ENCODE measurements at places on chromosomes 7 and 10.

- H3K4me1 ChIP-seq = no peaks in the 10 kb centered on the region
- no peak for DNase-seq
- H3K27ac ChIP-seq = no peak overlapping the region
- H3K4me3 ChIP-seq = no peak overlapping the region
- no peaks in the 10 kb centered on the region for H3K36me3 ChIP-seq
These were observed 47.6 kb downstream of the POT1 start for GRCh38 chr7:124881981-124882380.

- H3K4me3 ChIP-seq = no peak overlapping the region
- no peaks in the 10 kb centered on the region for H3K27me3 ChIP-seq
- H3K4me1 ChIP-seq = no peaks in the 10 kb centered on the region
- no peak overlapping the region for H3K27ac ChIP-seq
These were observed 95.3 kb upstream of the MAGI2 start for GRCh38 chr7:79548727-79549126.

DNA sequence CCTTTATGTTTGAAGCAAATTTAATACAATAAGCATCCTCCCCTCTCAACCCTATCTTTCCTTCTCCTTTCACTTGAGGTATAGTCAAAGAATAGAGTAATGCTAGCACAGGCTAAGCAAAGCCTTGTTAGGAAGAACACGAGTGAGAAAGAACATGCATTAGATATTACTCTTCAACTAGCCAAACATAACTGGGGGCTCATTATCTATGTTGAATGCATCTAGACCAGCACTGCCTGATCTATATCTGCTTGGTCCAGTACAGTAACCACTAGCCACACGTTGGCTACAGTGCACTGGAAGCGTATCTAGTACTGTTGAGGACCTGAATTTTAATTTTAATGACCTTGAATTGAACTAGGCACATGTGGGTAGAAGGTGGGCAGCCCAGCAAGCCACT lies 21.0 kb downstream of the SFMBT2 start:
- H3K4me1 ChIP-seq = no peaks in the 10 kb centered on the region
- no peak for DNase-seq
- H3K4me3 ChIP-seq = no peak overlapping the region
- no peak overlapping the region for H3K27ac ChIP-seq
- no peaks in the 10 kb centered on the region for H3K27me3 ChIP-seq

- no peaks in the 10 kb centered on the region for H3K4me1 ChIP-seq
- no peaks in the 10 kb centered on the region for H3K36me3 ChIP-seq
- peak; percentile 81 for DNase-seq
- H3K27me3 ChIP-seq = no peaks in the 10 kb centered on the region
- H3K27ac ChIP-seq = peak overlapping the region; percentile 8
These were observed 33.3 kb upstream of the MNX1 start for GRCh38 chr7:157043745-157044144.

DNA sequence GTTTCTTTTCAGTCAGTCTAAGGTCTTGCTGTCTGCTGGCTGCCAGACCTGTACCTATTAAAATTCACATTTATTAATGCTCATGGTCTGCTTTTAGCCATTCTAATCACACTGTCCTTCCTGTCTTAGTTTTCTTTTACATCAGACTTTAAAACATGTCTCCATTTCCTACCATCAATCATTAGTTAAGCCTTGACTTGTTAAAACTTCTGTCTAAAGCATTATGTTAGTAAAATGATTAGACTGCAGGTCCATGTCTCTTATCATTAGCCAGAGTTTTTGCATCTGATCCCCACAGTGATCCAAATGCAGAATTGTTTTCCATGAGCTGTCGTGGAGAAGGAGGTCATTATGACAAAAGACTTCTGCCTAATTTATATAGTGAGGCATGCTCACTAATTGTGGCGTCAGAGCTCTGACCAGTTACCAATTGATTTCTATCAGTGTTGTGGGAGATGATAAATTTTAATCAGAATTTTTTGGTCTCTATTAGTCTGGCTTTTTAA lies 226.5 kb downstream of the DKK1 start:
- H3K36me3 ChIP-seq = no peaks in the 10 kb centered on the region
- no peaks in the 10 kb centered on the region for H3K27me3 ChIP-seq
- no peaks in the 10 kb centered on the region for H3K4me1 ChIP-seq
- no peak overlapping the region for H3K27ac ChIP-seq

DNA sequence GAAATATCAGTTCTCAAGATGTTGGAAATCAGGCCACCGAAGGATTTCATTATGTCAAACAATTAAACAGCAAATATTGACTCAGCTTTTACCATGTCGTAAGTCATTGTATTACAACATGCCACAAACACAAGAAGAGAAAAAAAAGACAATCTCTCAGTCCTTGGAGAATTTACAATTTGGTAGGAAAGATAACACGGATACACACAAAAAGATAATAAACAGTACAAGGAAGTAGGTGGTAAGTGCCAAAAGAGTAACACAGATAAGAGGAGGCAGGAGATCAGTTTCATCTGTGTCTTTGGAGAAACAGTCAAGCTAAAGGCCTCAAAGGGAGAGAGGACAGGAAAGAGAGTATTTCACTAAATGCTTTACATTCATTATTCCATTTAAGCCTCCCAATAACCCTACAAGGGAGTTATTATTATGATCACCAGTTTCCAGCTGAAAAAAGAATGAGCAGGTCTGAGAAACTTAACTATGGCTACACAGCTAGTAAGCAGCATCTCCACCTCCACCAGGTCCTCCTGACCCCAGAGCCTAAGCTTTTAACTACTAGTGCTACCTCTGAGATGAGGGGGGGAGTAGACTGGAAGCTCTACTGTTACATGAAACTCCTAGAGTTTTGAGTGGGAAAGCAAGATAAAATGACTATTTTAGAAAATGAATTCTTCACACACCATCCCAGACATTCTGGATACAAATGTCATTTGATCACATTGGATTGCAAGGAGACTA lies 13.9 kb upstream of the DNAJC1 start:
- H3K4me3 ChIP-seq = no peak overlapping the region
- no peak overlapping the region for H3K27ac ChIP-seq
- no peaks in the 10 kb centered on the region for H3K27me3 ChIP-seq
- DNase-seq = no peak
- no peaks in the 10 kb centered on the region for H3K36me3 ChIP-seq

DNA sequence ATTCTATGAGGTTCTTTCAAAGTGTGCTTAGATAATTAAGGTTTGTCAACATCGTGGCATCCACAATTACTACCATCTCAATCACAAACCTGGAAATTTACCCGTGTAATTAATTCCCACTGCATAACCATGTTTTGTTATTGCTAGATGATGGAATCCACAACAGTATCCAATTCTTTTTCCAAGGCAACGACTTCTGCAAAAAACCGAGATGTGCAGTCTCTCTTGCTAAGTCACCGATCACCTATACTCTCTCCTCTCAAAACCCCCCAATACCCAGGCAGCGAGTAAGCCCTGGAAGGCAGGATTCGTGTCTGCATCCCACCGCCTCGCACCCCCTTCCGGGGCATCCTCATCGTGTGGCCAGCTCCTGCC lies 678 bp upstream of the EIF4H start:
- H3K27me3 ChIP-seq = no peaks in the 10 kb centered on the region
- peak overlapping the region; percentile 97 for H3K4me3 ChIP-seq
- H3K4me1 ChIP-seq = peaks cover 46% of the 10 kb centered on the region

GRCh38 chr7:24403557-24403956 lies 119.6 kb downstream of the NPY start:
- no peaks in the 10 kb centered on the region for H3K27me3 ChIP-seq
- H3K36me3 ChIP-seq = no peaks in the 10 kb centered on the region
- H3K27ac ChIP-seq = no peak overlapping the region
- H3K4me1 ChIP-seq = no peaks in the 10 kb centered on the region
- H3K4me3 ChIP-seq = no peak overlapping the region

DNA sequence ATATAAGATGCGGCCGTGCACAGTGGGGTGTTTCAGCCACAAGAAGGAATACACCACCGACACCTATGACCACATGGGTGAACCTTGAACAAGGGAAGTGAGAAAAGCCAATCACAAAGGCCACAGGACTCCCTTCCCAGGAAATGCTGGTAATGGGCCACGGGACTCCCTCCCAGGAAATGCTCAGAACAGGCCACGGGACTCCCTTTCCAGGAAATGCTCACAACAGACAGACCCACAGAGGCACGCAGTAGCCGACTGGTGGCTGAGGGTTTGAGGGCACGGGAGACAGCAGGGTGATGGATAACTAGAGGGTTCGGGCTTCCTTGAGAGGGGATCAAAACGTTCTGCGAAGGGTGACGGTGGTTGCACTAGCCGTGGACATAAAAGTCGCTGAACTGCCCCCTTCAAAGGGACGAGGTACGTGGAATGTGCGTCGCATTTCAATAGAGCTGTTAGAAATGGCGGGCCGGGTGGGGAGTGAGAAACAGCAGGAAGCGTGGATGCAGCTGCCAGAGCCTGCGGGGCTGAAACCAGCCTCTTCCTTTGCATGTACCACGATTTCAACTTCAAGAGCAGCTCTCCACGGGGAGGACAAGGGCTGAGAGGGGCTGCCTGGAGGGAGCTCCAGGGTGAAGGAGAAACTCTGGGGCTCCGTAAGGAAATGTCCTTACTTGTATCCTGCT lies 274.0 kb downstream of the ELFN1 start:
- DNase-seq = no peak
- H3K27me3 ChIP-seq = no peaks in the 10 kb centered on the region
- no peak overlapping the region for H3K27ac ChIP-seq
- no peaks in the 10 kb centered on the region for H3K4me1 ChIP-seq
- H3K4me3 ChIP-seq = no peak overlapping the region

- no peak overlapping the region for H3K27ac ChIP-seq
- no peak overlapping the region for H3K4me3 ChIP-seq
- H3K36me3 ChIP-seq = no peaks in the 10 kb centered on the region
- H3K4me1 ChIP-seq = no peaks in the 10 kb centered on the region
These were observed 580.0 kb downstream of the XPNPEP1 start for GRCh38 chr10:109343293-109343692.

- no peak overlapping the region for H3K27ac ChIP-seq
- H3K4me1 ChIP-seq = no peaks in the 10 kb centered on the region
- H3K36me3 ChIP-seq = no peaks in the 10 kb centered on the region
- no peaks in the 10 kb centered on the region for H3K27me3 ChIP-seq
- H3K4me3 ChIP-seq = no peak overlapping the region
- no peak for DNase-seq
These were observed 166.2 kb upstream of the PRR15 start for GRCh38 chr7:29397398-29397797.

DNA sequence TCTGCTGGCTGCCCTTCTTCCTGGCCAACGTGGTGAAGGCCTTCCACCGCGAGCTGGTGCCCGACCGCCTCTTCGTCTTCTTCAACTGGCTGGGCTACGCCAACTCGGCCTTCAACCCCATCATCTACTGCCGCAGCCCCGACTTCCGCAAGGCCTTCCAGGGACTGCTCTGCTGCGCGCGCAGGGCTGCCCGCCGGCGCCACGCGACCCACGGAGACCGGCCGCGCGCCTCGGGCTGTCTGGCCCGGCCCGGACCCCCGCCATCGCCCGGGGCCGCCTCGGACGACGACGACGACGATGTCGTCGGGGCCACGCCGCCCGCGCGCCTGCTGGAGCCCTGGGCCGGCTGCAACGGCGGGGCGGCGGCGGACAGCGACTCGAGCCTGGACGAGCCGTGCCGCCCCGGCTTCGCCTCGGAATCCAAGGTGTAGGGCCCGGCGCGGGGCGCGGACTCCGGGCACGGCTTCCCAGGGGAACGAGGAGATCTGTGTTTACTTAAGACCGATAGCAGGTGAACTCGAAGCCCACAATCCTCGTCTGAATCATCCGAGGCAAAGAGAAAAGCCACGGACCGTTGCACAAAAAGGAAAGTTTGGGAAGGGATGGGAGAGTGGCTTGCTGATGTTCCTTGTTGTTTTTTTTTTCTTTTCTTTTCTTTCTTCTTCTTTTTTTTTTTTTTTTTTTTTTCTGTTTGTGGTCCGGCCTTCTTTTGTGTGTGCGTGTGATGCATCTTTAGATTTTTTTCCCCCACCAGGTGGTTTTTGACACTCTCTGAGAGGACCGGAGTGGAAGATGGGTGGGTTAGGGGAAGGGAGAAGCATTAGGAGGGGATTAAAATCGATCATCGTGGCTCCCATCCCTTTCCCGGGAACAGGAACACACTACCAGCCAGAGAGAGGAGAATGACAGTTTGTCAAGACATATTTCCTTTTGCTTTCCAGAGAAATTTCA lies 1.7 kb downstream of the ADRB1 start:
- H3K36me3 ChIP-seq = no peaks in the 10 kb centered on the region
- H3K4me3 ChIP-seq = peak overlapping the region; percentile 59
- peak; percentile 75 for DNase-seq
- H3K27ac ChIP-seq = peak overlapping the region; percentile 89

- H3K36me3 ChIP-seq = no peaks in the 10 kb centered on the region
- no peak overlapping the region for H3K27ac ChIP-seq
- no peaks in the 10 kb centered on the region for H3K27me3 ChIP-seq
These were observed 4.5 kb downstream of the SNCG start for GRCh38 chr10:86962981-86963310.

DNA sequence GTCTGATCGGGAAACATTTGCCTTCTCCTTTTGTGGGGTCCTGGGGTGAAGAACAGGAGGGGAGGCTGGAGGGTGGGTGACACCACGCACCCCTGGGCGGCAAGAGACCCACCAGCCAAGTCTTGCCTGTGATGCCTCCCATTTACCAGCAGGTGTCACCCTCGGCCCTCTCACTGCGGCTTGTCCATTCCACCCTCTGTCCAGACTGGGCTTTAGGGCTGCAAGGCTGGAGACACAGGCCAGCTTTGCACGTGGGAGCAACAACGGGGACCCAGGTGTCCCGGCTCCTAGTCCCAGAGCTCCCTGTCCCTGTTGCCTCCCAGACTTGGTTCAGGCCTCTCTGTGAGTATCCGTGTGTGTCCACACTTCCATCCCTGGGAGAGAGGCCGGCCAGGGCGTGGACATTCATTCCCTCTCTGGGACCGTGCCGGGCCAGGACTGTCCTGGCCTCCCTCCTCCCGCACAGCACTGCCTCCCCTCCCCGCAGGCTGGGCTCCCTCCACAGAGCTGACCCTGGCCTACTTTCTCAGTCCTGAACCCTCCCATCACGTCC lies 36.2 kb upstream of the GTF2IRD1 start:
- H3K4me3 ChIP-seq = no peak overlapping the region
- no peaks in the 10 kb centered on the region for H3K27me3 ChIP-seq
- no peak overlapping the region for H3K27ac ChIP-seq
- DNase-seq = peak; percentile 88
- H3K36me3 ChIP-seq = no peaks in the 10 kb centered on the region

GRCh38 chr7:17495655-17496394 lies 197.4 kb downstream of the AHR start:
- no peak overlapping the region for H3K27ac ChIP-seq
- no peaks in the 10 kb centered on the region for H3K36me3 ChIP-seq
- H3K27me3 ChIP-seq = no peaks in the 10 kb centered on the region
- H3K4me1 ChIP-seq = peaks cover 10% of the 10 kb centered on the region

- H3K27ac ChIP-seq = no peak overlapping the region
- peaks cover 23% of the 10 kb centered on the region for H3K27me3 ChIP-seq
- peak; percentile 80 for DNase-seq
These were observed 25.8 kb upstream of the PPP2R2D start for GRCh38 chr10:131874991-131875451.

All from sigmoid colon (tissue), 7 donors.